Kidney epithelial cell (primary cell): ENCODE measurements at places on chromosomes 1 and 21.
A peak's percentile ranks its signal among the peaks of the same experiment; 100 is the strongest.

DNA sequence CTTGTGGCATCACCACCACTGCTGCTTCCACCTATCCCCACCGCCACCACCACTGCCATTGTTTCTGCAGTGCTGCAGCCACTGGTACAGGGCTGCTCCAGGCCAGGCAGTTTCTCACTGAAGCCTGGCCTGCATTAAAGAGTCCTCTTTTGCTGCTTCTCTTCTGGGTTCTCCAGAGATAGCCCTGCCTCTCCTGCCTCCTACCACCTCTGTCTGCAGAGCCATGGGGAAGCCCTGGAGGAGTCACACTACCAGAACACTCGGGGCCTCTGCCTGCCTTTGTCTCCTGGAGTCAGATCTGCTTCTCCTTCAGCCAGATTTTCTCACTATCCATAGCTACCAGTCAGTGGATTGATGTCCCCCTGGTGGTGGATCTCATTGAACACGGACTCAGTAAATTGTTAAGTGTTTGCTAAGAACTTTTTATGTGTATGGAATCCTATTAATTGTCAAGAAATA, 37.7 kb upstream of the DDAH1 start:
- DNase-seq: no peak

DNA sequence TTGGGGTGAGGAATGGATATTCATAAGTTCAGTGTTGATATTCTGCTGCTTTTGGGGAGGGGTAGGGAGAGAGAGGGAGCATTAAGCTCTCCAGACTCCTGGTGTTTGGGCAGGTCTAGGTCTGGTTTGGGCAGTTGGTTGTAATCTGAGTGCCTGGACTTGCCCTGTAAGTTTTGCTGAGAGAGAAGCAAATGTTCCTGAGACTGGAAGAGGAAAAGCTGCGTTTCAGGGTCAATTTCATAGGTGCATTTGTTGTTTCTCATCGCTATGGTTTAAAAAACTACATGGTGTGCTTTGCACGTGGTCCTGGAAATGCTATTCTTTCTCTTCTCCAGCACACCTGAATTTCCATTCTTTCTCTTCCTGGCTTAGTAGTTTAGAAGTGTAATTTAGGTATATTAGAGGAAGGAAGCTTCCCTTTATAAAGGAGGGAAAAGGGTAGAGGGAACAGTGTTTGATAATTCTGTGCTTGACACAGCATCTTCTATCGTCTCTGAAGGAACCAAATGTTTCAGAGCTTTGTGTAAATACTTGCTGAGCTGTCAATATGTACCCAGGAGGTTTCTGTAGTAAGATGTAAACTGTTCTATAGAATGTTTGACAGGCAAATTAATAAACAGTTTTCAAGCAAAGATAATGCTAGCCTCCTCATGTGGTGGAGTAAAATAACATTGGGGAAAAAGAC, 6.3 kb downstream of the ARID1A start:
- DNase-seq: no peak

DNA sequence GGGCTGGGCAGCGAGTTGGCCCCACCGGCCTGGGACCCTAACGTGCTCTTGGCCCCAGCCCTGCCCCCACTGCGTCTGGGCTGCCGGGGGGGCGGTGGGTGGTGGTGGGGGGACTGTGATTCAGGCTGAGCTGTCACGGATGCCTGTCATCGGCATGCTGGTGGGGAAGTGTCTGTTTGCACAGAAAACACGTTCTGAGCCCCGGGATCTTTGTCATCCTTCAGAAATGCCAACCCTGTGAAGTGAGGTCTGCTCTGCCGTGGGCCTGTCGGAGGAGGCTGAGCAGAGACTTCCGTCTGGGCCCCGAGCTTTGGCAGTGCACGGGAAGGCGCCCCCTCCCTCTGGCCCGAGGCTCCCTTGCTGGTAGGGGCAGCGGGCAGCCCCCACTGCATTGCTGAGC, 24.3 kb upstream of the PLCH2 start:
- DNase-seq: peak; percentile 89

GRCh38 chr1:206725109-206725963, 40.6 kb downstream of the MAPKAPK2 start:
- no peak for DNase-seq

GRCh38 chr1:67724928-67725560, 40.0 kb downstream of the GADD45A start:
- DNase-seq: peak; percentile 83

DNA sequence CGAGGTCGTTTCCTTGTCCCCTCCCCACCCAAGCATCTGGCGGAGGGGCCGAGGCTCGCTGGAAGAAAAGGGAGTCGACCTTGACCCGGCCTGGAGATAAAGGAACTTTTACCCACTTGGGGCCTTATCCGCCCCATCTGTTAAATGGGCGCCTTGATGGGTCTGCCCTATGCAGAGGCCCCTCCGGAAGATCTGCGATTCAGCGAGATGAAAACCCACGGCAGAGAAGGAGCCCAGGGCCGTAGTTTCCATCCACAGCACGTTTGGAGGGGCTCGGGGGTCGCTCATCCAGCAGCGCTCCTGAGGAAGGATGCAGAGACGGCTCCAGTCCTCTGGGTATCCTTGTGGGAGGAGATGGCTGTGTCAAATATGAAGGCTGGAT, 518 bp downstream of the NCMAP start:
- no peak for DNase-seq

- no peak for DNase-seq
Observed at GRCh38 chr1:200857804-200858203, 15.0 kb upstream of the GPR25 start.

GRCh38 chr1:20280341-20280740, 10.3 kb upstream of the VWA5B1 start:
- DNase-seq: no peak

GRCh38 chr21:26843933-26844257, 1.3 kb downstream of the ADAMTS1 start:
- no peak for DNase-seq

DNA sequence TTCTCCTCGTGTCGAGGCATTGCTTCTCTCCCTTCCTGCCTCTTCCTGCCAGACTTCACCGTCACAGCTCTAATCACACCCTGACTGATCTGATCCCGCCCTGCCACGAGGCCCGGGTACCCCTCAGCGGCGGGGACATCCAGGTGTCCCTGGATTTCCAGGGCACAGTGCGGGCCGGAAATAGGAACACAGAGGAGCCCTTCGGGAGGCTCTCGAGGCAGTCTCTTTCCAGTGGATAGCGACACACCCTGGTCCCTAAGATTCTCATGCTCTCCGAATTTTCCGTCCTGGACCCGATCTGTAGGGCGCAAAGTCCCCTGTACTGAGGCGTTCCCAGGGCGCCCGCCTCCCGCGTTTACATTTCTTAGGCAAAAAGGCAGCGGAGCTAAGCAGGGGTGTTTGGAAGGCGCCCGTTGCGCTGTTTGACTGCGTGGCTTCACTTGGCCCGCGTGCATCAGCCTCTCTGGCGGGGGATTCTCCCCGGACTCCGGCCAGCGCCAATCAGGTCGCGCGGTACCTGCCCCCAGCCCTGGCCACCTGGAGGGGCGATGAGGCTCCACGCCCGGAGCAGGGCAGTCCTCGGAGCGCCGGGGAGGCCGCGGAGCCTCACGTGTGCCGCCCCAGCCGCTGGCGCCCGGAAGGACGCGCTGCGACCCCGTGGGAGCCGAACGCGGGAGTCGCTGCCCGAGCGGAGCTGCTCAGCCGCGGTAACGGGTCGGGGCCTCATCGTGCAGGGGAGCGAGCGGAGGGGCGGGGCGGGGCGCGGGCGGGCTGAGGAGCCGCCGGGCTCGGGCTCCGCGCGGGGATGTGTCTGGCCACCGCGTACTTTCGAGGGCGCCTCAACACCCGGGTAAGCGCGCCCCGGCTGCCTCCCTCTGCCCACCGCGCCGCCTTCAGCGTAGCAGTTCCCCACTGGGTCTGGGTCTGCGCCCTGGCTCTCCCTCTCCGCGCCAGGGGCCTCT, at the start of gene FAM163A:
FAM163A (plus strand) TSS at position 575 of the 962 bp plus-strand sequence. CDS start 69,807 bp downstream, outside the sequence.
- no peak for DNase-seq

GRCh38 chr1:52403566-52404115, 582 bp downstream of the ORC1 start:
- DNase-seq: peak; percentile 37

DNA sequence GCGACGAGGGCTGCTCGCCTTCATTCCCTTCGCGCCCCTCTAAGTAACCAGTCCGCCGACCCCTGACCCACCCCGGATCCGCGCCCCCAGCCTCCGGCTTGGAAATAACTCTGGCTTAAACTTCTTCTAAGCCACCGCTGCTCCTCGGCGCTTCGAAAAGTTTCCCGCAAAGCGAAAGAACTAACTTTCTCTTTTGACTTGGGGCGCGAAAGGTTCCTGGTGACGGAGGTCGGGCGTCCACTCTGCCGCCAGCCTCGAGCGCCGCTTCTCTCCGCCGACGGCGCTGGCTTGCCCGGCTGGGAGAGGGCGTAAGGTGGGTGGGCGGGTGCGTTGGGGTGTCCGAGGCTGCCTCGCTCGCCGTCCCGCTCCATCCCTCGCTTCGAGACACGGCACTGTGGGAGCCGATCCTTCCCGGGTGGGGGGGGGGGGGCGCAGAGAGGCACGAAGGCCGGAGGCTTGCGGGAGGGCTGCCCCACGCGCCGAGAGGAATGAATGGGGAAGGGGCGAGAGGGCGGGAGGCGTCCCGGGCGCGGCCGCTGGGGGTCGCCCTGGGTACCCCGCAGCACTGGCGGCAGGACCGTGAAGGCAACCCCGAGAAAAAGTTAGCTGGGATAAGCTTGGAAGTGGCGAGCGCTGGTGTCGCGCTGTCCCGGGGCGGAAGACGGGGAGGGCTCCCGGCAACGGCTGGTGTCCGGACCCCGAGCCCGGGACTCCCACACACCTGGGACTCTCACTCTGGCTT, 569 bp downstream of the ATF3 start:
- DNase-seq: no peak

- DNase-seq: no peak
Observed at GRCh38 chr1:1167398-1167821, 6.3 kb upstream of the TTLL10 start.

- no peak for DNase-seq
Observed at GRCh38 chr1:185960422-185961321, 226.5 kb downstream of the HMCN1 start.

DNA sequence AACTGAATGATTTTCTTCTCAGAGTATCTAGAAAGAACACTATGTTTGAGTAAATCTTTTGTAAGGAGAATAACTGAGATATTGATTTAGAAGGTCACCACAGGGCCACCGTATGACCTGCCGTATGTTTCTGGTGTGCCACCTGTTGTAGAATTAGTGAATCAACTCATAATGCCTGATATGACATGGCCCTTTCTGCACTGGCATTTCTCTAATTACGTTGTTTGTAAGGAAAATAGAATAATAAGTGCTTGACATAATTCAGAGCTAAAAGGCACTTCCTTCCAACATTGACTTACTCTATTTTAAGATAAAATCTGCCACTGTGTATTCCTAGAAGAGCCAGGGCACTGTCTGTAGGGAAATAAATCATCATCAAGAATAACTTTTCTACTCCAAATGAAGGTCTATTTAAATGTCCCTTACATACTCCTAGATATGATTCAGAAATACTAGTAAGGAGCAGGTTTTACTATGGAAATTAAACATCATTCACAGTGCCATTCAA, 101.7 kb downstream of the PHTF1 start:
- no peak for DNase-seq

DNA sequence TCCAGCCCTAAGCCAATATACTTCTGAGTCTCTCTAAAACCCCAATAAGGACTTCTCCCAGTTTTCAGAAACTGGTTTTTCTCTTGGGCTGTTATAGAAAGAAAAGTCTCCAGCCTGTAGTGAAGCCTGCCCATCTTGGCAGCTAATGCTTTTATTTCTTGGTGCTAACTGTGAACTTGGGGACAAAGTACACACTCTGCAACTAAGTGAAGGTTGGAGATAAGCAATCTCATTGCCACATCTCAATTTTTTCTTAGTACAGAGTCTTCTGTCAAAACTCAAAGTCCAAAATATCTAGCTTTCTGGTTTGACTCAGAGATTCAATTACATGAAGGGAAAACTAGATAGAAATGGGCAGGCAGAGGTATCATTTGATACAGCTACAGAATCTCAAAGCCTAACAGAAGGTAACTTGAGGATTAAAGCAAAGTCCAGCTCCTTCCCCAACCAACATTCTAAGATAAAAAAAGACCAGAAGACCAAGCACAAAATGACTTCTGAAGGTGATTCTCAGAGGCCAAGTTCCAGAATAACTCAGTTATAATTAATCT, 14.0 kb downstream of the AK2 start:
- DNase-seq: no peak

DNA sequence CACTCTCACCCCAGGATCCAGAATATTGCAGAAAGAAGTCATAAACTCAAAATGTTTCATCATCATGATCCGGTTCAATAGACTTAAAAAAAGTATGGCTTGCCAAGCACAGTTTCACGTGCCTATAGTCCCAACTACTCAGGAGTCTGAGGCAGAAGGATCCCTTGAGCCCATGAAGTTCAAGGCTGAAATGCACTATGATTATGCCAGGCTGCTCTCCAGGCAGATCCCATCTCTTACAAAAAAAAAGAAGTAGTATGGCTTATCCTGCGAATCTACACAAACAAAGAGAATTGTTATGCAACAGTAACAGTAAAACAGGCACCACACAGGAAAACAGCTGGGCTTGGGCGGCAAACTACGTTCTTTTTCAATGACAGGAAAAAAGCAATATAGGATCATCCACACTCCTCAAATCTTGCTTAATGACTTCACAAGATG, 76.2 kb downstream of the EIF4G3 start:
- no peak for DNase-seq

DNA sequence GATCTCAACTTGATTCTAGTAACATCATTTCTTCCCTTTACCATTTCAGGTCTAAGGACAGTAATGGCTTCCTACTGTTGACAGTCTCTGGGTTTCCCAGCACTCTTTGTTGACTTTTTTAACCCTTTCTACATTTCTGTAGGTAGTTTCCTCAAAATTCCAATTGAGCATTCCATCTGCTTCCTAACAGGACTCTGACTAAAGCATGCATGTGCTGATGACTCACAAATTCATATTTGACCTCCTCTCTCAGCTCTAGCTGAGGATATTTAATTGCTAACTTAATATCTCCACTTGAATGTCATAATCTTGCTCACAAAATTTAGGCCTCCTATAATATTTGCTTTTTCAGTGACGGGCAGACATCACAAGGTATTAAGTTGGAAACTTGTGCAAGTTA, 93.3 kb upstream of the ZNHIT6 start:
- DNase-seq: no peak

GRCh38 chr1:195960580-195960979, 647.7 kb downstream of the KCNT2 start:
- no peak for DNase-seq

DNA sequence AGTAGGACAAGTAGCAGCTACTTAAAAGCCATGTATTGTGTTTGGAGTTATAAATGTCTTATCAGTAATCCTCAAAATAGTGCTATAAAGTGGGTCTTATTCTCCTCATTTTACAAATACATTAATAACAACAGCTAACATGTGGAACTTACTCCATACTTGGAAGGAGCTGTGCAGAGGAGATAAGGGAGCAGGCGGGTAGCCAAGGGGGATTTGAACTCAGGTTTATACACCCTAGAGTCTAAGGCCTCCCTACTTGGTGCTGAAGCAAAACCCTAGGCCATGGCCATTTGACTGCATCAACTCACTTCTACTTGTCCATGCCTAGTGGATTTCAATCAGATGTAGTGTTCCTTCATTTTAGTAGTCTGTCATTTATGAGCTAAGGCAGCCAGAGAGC, 72.1 kb downstream of the LMO4 start:
- DNase-seq: no peak

- no peak for DNase-seq
Observed at GRCh38 chr1:172926070-172926469, 124.7 kb downstream of the TNFSF18 start.
